ENCODE measurements at places on chromosomes 1 and 21.

DNA sequence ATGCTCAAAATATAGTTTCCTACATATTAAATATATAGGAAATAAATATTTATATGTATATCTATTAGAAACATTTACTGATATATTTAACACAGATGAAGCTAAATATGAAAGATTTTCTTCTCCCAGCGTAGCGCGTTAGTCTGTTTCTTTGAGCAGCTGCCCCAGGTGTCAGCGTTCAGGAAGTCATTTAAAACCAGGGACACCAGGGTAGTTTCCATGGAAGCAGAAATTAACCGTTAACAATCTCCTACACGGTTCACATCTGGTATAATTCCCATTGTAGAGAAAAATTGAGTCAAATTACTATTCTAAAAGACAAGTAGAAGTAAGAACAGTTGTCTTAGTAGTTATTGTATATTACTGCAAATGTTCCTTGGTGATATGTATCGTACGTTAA, 1443.7 kb downstream of the MRPL39 start:
- no peak for DNase-seq

DNA sequence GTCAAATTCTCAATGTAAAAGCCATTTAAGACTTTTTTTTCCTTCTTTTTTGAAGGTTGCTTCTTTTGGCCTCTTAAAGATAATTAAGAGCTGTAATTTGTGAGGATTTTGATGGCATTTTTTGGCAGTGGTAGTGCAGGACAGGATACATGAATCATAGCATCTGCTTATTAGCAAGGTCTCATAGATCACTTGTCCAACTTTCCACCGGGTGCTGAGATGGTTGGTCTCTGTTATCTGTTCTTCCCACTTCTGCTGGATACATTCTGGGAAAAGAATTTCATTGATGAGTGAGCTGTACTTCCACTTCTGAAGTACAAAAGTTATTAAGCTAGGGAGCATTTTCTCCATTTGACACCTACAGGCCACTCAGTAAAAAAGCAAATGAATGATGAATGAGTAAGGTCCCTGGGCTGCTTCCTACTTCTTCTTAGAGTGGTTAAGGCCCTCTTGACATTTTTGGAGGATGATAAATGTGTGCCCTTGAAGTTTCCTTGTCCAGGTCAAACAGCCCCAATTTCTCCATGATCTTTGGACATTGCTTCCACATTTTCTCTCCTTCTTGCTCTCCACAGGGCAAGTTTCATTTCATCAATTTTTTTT, 100.6 kb downstream of the ROR1 start:
- no peak for DNase-seq

DNA sequence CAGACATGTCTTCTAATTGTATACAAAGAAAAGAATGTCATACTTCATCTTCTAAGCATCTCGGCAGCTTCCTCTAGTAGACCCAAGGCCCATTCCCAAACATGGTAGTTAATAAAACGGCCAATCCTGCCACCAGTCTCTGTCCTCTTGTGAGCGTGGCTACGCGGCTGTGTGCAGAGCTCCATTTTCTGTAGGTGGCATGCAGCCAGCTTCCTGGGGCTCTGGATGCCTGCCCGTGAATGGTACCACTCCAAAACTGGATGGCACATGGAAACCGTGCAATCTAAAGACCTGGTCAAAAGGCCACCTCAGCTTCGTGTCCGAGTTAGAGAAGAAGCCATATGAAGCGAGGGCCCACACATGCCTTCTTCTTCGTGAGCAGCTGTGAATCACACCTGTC, 110.7 kb downstream of the SIPA1L2 start:
- DNase-seq = no peak

GRCh38 chr1:182050481-182051448, 10.7 kb downstream of the ZNF648 start:
- no peak for DNase-seq

DNA sequence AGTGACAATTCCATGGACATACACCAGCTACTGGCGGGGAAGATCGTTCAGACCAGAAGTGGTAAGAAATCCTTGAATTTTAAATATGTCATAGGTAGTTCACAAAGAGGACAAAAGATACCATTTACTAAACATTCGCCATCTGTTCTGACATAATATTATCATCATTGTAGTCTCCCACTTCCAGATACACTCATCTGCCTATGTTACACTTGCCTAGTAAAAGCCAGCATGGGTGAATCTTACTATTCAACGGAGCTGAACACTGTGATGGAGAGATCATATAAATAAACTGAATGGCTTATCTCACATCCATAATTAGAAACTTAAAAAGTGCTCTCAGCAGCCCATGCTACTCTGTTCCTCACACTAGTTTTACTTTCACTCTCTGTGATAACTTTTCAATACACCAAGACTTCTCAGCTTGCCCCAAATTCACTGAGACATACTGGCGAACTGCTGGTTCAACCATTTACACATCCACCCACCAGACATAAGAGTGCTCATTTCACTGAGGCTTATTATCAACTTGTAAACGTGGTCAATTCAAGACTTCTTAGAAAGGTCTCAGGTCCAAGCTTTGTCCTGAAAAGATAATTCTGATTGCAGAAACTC, 463 bp upstream of the PRRC2C start:
- no peak for DNase-seq

- no peak for DNase-seq
These were observed 58.0 kb downstream of the DISC1 start for GRCh38 chr1:231684356-231685244.

- DNase-seq = no peak
These were observed 1.4 kb upstream of the MAN1C1 start for GRCh38 chr1:25615172-25615541.

DNA sequence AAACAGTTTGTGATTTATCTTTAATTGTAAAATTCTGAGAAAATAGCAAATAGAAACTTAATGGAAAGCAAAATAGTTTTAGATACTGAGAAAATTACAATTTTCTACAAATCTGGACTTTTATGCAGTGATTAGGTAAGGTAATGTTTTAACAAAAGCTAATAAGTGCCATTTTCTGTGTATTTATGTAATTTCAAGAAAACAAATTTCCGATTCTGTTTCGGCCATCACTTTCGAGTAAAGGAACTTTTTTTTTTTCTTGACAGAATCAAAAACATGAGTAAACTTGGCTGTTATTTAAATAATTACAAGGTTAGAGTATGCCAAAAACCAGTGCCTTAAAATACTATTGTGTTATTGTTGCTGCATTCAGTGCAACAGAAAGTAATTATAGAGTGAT, 280.4 kb upstream of the C1orf105 start:
- DNase-seq = no peak

- DNase-seq = no peak
These were observed 286.0 kb upstream of the B3GALT2 start for GRCh38 chr1:193472430-193472829.

GRCh38 chr1:82697965-82698364, 897.2 kb downstream of the ADGRL2 start:
- DNase-seq = no peak

DNA sequence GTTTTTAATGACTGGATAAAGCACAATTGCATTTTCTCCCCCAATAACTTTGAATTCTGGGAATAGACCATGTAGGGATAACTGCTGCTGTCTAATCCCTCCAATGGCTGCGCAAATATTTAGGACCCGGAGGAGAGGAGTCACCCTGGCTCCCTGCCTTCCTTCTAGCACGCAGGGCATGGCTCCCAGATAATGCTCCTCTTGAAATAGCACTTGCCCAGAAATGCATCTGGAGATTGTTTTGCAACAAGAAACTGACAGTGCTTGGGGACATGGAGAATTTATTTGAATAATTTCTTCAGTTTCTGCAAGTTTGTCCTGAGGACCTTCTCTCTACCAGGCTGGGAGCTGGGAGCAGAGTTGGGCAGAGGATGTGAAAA, 83.5 kb downstream of the MAN1C1 start:
- no peak for DNase-seq

DNA sequence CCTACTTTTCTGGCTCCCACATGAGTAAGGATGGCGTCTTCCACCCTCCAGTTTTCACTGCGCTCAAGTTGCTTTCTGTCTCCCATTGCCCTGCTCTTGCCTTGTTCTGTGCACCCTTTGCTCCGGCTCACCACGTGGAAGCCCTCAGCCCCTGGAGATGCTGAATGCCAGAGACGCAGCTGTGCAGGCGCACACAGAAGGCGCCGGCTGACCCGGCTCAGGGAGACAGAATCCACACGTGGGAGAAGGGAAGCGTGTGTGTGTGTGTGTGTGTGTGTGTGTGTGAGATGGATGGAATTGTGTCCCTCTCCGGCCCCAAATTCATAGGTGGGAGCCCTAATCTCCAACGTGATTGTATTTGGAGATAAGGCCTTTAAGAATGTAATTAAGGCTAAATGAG, 118.2 kb upstream of the ERRFI1 start:
- no peak for DNase-seq

GRCh38 chr1:191261111-191261510, 783.4 kb upstream of the BRINP3 start:
- no peak for DNase-seq

DNA sequence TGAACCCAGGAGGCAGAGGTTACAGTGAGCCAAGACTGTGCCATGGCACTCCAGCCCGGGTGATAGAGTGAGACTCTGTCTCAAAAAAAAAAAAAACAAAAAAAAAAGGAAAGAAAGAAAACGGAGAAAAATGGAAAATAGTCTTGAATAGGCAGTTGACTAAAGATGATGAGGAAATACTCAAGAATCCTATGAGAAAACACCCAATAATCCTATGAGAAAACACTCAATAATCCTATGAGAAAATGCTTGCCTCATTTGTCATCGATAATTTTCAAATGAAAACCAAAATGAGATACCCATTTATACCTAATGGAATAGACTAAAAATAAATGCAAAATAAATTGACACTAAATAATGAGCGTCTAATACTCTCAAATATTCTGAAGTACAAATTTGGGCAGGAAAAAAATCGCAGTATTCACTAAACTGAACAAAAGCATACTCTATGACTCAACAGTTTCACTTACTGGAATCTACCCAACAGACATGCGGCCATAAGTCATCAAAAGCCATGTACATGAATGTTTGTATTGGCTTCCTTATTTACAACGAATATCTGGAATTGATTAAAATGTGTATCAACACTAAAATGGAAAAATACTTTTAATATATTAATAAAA, 733.9 kb upstream of the CHRM3 start:
- DNase-seq = no peak

DNA sequence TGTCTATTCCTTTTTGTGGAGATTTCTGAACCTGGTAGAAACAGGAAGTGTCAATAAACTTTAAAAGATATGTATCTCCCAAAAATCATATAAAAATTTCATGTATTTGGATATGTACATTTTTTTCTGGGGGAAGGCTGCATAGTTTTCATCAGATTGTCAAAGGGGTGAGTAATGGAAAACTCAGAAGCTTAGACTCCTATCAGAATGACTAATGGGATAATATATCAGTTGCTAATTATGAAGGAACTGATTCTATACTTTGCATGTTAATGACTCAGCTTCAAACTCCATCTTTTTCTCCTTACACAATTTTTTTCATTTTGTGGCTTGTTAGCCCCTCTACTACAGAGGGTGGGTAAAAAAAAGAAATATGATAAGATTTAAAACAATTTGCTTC, 55.9 kb downstream of the GON4L start:
- no peak for DNase-seq

DNA sequence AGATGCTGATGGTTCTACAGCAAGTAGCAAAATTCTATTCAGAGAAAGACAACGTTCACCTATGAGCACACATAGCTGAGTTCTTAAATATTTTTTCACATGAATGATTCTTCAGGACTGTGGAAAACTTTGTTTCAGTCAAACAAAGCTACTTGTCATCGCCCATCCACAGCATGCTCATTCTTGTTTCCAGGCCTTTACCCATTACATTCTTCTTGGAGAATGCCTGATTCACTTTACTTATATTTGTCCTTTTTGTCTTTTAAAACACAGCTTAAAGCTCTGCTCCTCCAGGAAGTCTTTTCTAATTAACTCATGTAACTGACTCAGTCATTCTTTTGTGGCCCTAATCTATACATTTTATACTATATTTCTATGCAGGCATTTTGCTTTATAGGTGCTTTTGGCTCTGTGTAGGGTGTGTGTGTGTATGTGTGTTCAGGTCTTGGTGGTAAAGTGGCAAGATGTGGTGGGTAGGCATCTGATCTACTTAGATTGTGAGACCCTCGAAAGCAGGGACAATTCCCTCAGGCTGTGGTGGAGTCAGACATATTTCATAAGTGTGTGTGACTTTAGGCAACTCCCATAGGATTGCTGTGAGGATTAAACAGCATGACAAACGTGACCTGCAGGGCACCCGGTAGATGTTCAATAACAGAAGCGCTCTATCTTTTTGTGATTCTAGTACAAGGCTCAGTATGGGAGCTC, 11.8 kb upstream of the MARK1 start:
- no peak for DNase-seq

DNA sequence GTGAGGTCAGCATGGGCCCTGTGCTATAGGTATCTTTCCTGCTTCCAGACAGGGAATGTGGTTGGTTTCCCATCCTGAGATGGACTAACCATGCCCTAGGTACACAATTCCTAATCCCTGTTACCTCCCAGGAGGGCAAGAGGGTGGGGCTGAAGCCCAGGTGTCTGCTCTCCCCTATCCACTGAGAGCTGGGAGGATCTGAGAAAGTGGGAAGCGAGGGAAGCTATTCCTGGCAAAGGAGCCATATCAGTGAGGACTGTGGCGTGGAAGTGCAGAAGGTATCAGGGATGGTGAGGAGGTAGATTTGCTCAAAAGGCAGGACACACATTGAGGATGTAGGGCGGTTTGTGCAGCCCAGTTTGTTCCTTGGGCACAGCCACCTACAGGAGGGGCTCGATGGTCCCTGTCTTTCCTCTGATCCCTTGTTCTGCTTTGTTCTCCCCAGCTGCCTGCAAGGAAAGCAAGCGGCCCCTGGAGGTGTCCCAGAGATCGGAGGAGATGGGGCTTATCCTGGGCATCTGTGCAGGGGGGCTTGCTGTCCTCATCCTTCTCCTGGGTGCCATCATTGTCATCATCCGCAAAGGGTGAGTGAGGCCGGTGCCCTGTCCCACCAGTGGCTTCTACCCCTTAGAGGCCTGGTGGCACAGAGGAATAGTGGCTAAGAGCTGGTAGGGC, 48.1 kb downstream of the PTPRU start:
- DNase-seq = no peak

DNA sequence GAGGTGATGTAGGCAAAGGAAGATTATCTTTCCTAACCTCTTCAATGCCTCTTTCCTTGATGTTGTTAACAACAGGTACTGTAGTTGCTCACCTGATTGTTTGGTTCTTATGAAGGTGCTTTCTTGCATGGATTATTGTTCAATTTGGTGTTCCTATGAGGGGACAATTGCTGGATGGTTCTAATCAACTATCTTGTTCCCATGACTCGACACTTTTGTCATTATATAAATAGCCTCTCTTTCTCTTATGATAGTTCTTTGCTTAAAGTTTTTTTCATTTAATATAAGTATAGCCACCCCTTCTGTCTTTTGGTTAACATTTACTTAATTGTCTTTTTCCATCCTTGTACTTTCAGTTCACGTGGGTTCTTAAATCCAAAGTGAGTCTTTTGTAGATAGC, 35.5 kb downstream of the OR10R2 start:
- DNase-seq = no peak

Data from cortex of kidney (tissue), 1 donor.